ENCODE measurements at places on chromosomes 16 and 17.

DNA sequence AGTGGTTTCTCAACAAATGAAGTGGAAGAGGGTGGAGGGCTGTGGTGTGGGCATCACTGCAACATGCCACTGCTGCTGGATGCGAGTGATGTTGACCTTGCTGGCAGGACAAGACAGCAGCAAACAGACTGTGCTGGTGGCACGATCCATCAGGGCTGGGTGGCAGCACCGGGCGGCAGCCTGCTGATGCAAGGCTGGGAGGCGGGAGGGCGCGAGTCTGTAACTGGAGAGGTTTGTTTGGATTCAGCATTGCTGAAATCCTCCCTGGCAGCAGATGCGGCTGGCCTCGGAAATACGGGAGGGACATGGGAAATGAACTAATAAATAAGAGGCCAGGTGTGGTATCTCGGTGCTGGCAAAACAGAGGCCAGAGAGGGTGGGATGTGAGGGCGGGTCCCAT, 224.2 kb downstream of the ENGASE start:
- no peak for DNase-seq

- DNase-seq = no peak
These were observed 4.8 kb upstream of the GLG1 start for GRCh38 chr16:74611721-74612120.

DNA sequence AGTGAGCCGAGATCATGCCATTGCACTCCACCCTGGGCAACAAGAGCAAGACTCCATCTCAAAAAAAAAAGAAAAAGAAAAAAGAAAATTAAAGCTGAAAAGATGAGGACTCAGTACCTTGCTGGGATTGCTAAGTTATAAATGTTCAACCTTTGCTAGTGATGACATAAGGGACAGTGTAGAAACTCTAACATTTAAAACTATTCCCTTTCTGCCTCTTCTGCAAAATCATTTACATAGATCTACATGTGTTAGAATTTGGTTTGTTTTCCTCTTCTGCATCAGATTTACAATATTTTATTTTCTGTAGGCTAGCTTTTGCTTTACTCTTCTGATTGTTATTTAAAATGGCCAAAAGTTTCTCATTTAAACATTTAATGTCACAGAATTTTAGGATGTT, 49.5 kb upstream of the HAS3 start:
- no peak for DNase-seq

DNA sequence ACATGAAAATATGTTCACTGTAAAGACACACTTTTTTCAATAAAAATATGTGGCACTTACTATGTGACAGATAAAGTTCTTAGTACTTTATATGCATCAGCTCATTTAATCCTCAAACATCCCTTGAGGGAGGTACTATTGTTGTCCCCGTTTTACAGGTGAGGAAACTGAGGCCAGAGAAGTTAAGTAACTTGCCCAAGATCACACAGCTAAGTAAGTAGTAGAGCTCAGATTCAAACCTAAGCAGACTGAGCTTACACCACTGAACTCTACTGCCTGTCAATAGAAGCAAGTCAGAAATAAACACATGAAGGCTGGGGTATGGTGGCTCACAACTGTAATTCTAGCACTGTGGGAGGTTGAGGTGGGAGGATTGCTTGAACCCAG, 13.9 kb downstream of the CDH3 start:
- no peak for DNase-seq

- no peak for DNase-seq
These were observed 6.7 kb upstream of the TMEM88 start for GRCh38 chr17:7848131-7848579.

- DNase-seq = no peak
These were observed 23.7 kb upstream of the CYLD start for GRCh38 chr16:50718061-50718760.

- DNase-seq = no peak
These were observed 486.9 kb downstream of the CDH8 start for GRCh38 chr16:61549327-61549726.

DNA sequence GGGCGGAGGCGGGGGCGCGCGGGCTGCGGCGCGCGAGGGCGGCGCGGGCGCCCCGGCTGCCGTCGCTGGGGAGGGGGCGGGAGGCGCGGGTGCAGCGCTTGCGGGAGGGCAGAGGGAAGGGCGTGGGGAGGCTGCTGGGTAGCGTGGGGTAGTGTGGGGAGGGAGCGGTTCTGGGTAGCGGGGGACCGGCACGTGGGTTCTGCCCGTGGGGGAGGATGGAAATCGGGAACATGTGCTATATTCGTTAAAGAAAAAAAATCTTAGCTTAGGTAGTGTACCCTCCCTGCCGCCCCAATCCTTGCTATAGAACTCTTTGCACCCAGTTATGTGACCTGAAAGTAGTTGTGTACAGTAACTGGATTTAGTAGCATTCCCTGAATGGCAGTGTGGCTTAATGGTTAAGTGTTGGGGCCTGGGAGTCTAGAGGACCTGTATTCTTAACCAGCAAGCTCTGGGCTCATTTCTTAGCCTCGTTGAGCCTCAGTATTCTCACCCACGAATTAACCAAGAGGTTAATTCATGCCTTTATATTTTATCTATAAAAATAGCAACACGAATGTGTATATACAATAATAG, 646 bp downstream of the RABEP1 start:
- peak; percentile 28 for DNase-seq

- no peak for DNase-seq
These were observed 162.6 kb downstream of the SALL1 start for GRCh38 chr16:50988441-50988840.

GRCh38 chr16:57647136-57647875, 18.9 kb downstream of the ADGRG1 start:
- no peak for DNase-seq

GRCh38 chr16:75787440-75787839, 61.1 kb upstream of the CPHXL start:
- DNase-seq = no peak

DNA sequence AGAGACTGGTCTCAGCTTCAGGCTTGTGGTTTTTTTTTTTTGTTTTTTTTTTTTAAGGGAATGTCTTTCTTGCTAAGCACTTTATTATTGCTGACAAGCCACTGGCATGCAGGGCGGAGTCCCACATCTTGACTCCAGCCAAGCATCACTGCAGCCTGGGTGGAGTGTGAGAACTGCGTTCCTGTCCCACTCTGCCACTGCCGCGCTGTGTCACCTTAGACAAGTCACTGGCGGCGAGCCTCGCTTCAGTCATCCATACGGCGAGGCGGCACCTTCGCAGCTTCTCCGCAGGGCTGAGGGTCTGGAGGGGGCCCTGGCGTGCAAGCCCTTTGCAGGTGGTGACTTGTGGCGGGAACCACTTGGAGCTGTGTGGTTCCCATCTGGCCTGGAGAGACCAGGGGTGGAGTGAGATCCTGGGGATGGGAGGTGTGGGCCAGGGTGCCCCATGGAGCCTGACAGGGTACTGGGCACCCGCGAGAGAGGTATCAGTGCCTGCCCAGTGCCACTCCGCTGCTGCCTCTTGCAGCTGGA, 99.1 kb upstream of the CIBAR2 start:
- no peak for DNase-seq

GRCh38 chr17:39676198-39676819, 8.1 kb downstream of the PNMT start:
- no peak for DNase-seq

- DNase-seq = no peak
These were observed 2.7 kb downstream of the NLRP1 start for GRCh38 chr17:5581655-5582054.

DNA sequence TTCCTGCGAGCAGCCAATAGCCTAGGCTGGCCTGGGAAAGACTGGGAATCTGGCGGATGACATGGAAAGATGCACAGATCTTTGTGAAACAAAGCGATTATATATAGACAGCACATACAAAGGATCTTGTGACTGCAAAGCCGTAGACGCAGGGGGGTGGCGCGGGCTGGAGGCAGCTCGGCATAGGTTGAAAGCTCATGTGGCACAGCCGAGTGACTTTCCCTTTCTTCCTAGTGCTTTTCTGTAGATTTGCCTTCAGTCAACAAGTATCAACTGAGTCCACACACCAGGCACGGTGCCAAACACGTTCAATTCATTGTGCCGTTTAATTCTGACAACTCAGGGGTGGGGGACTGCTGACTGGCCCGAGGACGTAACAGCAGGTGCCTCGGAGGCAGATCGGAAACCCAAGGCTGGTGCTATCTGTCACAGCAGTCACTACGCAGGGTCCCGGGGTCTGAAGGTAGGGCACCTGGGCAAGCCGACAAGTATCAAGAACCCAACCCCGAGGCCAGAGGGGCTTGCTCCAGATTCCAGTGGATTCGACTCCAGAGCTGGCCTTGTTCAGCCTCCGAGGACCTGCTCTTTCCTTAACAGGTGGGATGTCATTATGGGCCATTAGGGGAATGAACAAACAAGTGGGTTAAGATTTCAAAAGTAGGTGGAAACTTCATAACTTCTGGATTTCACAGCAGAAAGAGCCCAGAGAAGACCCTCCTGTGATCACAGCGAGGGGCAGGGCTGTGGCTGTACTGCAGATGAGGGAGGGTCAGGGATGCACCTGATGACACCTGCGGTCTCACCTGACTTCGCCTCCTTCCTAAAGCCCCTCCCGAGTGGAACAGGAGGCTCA, 5.9 kb downstream of the PAM16 start:
- peak; percentile 25 for DNase-seq

- no peak for DNase-seq
These were observed 518 bp downstream of the MT1E start for GRCh38 chr16:56625943-56626654.

- no peak for DNase-seq
These were observed 114.3 kb upstream of the KCNJ16 start for GRCh38 chr17:69960755-69961154.

DNA sequence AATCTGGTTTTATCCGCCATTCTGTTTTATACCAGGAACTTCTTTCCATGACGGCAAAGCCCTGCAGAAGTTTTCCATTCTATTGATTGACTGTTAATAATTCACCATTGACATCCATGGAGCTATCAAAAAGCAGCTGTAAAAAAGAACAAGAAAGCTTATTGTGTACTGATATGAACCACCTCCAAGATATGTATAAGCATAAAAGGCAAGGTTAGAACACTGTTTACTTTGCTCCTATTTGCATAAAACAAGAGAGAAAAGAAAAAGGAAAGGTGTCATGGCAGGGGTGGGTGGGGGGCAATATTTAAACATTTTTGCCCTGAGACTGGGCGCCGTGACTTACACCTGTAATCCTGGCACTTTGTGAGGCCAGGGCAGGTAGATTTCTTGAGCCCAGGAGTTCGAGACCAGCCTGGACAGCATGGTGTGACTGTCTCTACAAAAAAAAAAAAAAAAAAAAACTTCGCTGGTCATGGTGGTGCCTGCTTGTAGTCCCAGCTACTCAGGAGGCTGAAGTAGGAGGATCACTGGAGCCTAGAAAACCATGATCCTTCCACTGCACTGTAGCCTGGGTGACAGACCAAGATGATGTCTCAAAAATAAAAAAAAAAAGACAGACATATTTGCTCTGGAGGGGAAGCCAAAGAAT, 52.5 kb downstream of the TMEM114 start:
- no peak for DNase-seq

GRCh38 chr17:77466140-77466539, 325.4 kb downstream of the SEC14L1 start:
- no peak for DNase-seq

DNA sequence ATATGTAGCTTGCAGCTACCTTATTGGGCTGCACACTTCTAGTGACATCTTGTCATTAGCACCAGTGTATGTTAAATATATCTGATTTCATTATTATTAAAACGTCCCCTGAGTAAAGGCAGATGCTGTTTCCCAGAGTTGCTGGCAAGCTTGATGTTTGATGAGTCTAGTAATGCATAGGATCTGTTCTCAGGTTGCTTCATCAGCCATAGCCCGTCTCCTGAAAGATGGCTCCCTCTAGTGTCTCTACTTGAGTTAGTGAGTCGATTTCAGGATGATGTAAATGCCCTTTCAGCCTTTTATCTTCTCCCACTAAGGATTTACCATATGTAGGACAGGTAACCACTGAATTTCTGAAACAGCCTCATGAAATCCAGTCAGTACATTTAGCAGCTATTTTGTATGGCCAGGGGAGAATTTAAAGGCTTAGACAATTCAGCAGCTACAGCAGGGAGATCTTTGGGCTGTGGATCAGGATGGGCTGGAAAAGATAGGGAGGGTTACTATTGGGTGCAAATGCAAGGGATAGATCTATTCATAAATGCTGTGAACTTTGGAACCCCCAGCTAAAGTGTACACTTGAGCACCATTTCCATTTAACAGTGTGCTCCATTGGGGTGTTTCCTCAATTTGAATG, 376.3 kb downstream of the CNTNAP4 start:
- DNase-seq = peak; percentile 12

- DNase-seq = no peak
These were observed 12.2 kb downstream of the PLK1 start for GRCh38 chr16:23690771-23691482.

GRCh38 chr17:42112552-42113176, at the start of gene DHX58:
DHX58 (minus strand) TSS chr17:42112714; CDS start chr17:42111892, 822 bp downstream.
- DNase-seq = peak; percentile 24

DNA sequence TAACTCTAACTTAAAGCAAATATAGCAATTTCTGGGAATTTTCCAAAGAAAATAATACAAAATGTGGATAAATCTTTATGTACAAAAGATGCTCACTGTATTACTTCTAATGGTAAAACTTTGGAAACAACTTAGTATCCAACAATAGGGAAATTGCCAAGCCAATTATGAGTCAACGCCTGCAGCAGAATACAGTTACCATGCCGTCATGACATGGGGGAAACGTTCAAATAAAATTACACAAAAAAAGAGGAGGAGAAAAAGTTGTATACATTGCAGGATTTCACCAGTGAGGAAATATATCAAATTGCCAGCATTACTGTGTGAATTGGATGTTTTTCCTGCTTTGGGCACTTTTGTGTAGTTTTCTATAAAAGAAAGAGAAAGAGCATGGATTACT, 469.6 kb downstream of the SOX9 start:
- no peak for DNase-seq

- peak; percentile 42 for DNase-seq
These were observed 4.5 kb downstream of the TMEM100 start for GRCh38 chr17:55717898-55718735.

DNA sequence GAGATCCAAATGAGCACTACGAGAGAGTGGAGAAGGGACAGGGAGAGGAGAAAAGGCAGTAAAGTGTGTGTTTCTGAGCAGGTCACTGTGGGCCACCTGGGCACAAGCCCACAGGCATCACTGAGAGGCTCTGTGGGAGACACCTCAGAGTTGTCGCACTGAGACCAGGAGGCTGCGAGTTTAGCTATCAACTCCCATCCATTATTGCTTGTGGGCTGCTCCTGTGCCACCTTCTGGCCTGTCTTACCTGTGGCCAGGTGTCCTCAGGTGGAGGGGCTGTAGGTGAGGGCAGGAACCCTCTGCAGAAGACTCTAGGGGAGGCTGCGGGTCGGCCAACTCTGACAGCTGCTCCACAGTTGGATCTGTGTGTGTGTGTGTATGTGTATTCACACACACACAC, 2.5 kb upstream of the PRR29 start:
- DNase-seq = no peak

DNA sequence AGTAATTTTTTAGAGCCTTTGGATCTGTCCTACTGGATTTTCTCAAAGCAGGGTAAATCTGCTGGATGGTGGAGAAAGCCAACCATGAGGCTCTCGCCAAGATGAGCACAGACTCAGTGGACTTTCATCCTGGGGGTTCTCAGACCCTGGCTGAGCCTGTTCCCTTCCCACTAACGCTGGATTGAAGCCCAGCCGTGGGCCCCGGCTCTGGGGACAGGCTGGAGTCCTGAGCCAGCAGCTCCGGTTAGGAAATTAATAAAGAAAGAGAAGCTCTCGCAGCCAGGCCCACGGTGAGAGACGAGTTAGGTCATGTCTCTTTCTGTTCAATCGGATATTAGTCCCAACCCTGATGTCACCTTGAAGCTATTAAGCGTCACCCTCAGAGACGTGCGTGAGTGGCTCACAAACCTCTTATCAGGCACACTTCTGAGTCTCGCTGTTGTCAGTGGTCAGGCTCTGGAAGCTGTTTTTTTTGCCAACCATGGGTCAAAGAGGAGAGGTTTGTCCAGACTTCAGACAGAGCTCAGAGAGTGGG, 27.1 kb downstream of the MEOX1 start:
- no peak for DNase-seq
